Naive thymus-derived CD4-positive, alpha-beta T cell (primary cell): ENCODE measurements at places on chromosomes 1 and 21.

DNA sequence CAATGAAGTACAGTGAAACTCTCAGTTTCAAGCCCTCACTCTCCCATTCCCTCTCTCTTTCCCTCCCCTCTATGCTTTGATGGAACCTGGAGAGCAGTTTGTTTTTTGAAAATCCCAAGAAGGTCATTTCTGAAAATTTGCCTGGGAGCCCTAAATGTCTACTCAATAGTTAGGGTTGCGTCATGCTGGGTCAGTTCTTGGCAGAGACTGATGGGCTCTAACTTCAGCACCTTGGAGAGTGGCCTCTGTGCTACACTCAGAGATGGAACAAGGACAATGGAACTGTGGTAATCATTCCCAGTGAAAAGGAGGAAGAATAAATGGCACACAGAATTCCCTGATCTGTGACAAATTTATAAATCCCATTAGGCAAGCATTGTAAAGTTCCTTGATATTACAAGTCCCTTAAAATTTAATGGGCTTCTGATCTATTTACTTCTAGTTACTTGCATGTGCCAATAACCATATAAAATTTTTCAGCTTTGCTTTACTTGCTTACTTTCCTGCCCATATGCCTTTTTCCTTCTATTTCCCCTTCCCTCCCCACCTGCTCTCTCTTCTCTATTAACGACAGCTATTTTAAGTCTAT lies 182.9 kb upstream of the KCND3 start:
- H3K4me3 ChIP-seq = no peak overlapping the region
- no peaks in the 10 kb centered on the region for H3K4me1 ChIP-seq
- no peak for DNase-seq
- H3K36me3 ChIP-seq = no peaks in the 10 kb centered on the region
- H3K27ac ChIP-seq = no peak overlapping the region

GRCh38 chr1:11458811-11459275 lies 20.1 kb upstream of the DISP3 start:
- H3K27ac ChIP-seq = no peak overlapping the region
- DNase-seq = no peak
- no peaks in the 10 kb centered on the region for H3K27me3 ChIP-seq
- H3K4me1 ChIP-seq = peaks cover 21% of the 10 kb centered on the region
- no peak overlapping the region for H3K4me3 ChIP-seq

DNA sequence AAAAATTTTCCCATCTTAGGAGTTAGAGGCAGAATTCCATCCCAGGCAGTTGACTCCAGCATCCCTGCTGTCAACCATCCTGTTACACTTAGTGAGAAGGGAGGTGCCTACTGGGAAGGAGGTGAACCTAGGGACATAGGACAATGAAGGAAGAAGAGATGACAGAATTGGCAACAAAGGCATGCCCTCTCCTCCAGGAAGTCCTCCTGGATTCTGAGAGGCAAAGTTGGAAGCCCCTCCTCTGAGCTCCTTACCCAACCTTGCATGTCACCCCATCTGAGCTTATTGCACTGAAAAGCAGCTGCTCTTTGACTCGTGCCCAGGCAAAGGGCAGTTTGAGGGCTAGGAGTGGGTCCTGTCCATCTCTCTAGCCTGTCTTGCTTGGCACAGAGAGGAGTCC lies 66.9 kb downstream of the PAX7 start:
- no peaks in the 10 kb centered on the region for H3K36me3 ChIP-seq
- no peak overlapping the region for H3K27ac ChIP-seq
- H3K4me3 ChIP-seq = no peak overlapping the region
- no peak for DNase-seq

DNA sequence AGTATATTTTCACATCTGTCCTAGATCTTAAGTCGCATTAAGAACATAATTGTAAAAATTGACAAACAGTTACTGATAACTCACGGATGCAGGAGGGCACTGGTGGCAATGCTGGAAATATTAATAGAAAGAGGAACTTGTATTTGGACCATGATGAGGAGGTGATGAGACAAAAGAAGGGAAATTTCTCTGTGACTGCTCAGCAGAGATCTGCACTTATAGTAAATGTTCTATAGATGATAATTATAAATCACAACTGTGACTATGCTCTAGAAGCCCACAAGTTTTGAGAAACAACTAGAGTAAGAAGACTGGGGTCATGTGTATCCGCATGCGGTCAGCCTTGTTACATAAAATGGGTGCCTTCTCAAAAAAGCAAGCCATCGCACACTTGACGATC lies 8.7 kb upstream of the DUSP12 start:
- peaks cover 25% of the 10 kb centered on the region for H3K4me1 ChIP-seq
- no peak overlapping the region for H3K4me3 ChIP-seq
- H3K36me3 ChIP-seq = no peaks in the 10 kb centered on the region
- H3K27me3 ChIP-seq = no peaks in the 10 kb centered on the region
- no peak for DNase-seq

DNA sequence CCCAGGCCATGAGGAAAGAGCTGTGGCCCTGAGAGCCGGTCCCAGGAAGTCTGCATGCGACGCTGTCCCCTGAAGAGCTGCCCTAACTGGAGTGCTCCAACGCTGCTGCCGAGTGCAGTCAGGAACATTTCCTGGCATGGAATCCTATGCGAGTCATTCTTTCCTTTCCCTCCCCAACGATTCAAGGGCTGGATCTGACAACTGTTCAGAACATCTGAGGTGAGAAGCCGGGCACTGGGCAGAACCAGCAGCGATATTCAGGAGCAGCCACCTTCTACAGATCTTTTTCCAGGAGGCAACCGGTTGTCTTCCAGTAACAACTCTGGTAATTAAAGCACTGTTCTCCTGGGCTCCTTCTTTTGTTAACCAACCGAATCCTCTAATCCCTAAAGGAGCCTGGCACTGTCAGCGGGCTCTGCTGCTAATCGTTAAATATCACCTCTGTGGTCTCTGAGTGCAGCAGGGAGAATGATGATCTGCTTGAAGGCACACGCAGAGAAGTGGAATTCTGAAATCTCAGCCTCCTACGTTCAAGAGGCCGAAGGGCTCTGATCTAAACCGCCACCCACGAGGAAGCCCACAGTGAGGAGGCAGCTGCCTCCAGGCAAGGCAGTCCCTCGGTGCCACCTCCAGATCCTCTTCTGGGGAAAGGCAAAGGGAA lies 55.8 kb downstream of the SLC45A1 start:
- no peak overlapping the region for H3K4me3 ChIP-seq
- H3K27me3 ChIP-seq = no peaks in the 10 kb centered on the region
- H3K27ac ChIP-seq = no peak overlapping the region
- no peak for DNase-seq
- H3K4me1 ChIP-seq = peaks cover 3% of the 10 kb centered on the region
- H3K36me3 ChIP-seq = no peaks in the 10 kb centered on the region

DNA sequence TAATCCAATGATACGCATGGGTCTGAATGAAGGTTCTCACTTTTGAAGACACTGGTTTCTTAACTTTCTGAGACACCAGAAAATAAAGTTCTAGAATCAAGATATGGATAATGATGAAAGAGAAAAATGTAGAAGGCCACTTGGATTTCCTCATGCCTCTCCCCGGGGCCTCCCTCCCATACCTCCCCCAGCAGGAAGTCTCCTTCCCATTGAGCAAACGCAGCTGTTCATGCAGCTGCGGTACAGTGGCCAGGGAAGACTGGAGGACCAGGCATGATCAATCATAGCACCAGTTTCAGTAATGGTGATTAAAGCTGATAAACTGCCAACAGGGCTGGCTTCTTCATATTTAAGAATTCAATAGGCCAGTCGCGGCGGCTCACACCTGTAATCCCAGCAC lies 10.9 kb upstream of the UBR4 start:
- H3K4me3 ChIP-seq = no peak overlapping the region
- no peaks in the 10 kb centered on the region for H3K4me1 ChIP-seq
- no peaks in the 10 kb centered on the region for H3K27me3 ChIP-seq
- H3K27ac ChIP-seq = no peak overlapping the region
- peaks cover 16% of the 10 kb centered on the region for H3K36me3 ChIP-seq
- DNase-seq = no peak

DNA sequence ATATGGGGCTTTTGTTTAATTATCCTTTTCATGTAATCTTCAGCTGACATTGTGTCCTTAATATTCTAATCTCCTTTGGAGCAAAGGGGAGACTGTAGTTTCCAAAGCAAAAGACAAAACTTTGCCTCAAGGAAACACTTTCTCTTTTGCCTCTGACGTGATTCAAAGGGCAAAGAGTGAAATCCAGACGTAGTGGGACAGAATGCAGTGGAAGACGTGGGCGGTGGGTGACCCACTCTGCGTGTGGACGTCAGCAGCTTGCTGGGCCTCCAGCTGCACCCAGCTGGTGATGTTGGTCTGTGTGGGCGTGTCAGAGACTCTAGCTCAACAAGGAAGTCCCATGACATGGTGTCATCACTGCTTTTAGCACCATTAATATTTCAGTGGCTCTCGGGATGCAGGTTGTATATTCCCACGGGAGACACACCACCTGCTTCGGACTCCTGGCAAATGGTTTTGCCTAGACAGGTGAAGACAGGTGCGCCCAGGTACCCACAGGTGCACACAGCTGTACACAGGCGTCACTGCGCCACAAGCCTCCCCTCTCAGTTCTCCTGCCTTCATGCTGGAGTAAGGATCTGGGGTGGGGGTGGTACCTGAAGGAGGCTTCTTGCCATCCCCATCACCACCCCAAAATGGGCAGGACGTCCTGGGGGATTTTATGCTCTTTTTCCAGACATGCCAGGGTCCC lies 292.1 kb upstream of the VAMP3 start:
- H3K4me3 ChIP-seq = no peak overlapping the region
- no peaks in the 10 kb centered on the region for H3K27me3 ChIP-seq
- no peak for DNase-seq
- no peaks in the 10 kb centered on the region for H3K4me1 ChIP-seq
- no peaks in the 10 kb centered on the region for H3K36me3 ChIP-seq

GRCh38 chr21:38081708-38082107 lies 165.5 kb upstream of the KCNJ6 start:
- no peak overlapping the region for H3K27ac ChIP-seq
- DNase-seq = no peak
- H3K36me3 ChIP-seq = no peaks in the 10 kb centered on the region

DNA sequence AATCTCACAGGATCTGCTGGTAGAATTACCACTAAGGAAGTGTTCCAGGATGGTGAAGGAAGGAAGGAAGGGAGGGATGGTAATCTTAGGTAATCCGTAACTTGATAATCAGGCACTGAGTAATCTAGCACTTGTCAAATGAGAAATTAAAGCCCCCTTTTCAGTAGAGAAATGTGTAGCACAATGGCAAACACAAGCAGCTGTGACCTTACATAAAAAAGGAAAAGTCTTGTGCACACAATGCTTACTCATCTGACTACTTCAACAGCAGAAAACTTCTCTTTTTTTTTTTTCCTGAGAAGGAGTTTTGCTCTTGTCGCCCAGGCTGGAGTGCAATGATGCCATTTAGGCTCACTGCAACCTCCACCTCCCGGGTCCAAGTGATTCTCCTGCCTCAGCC lies 6.1 kb downstream of the NUP210L start:
- no peak overlapping the region for H3K4me3 ChIP-seq
- no peaks in the 10 kb centered on the region for H3K4me1 ChIP-seq
- DNase-seq = no peak

DNA sequence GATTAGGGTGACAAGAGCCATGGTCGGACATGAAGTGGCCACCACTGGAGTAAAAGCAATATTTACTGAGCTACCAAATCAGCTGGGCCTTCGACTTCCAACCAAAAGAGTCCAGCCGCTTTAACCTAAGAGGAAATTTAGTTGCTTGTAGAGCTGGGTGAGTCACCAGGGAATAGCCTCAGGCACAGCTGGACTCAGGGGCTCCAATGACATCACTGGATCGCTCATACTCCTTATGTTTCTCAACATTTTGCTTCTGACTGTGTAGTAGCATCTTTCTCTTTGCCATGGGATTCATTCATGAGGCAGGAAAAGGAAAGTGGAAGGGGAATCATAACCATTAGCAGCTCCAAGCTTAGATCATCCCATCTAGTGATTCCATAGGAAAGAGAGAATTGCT lies 664.4 kb downstream of the MATN1 start:
- H3K27ac ChIP-seq = no peak overlapping the region
- no peak overlapping the region for H3K4me3 ChIP-seq
- no peaks in the 10 kb centered on the region for H3K4me1 ChIP-seq

DNA sequence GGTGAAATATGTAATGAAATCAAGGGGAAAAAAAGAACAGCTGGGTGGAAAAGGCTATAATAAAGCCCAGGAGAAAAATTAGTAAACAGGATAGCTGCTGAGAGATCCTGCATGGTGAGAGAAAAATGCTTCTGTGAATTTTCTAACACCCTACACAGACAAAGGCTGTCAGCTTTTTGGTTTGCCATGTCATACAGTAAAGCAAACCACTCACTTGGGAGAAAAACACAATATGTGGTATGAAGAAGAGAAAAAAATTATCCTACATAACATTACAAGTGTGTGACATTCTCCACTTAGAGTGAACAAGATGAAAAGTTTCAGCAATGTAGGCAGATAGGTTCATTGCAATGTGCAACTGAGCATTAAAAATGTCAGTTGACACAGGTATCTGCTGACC lies 133.6 kb downstream of the PLPPR4 start:
- H3K4me3 ChIP-seq = no peak overlapping the region
- H3K27ac ChIP-seq = no peak overlapping the region
- H3K27me3 ChIP-seq = no peaks in the 10 kb centered on the region
- no peak for DNase-seq
- no peaks in the 10 kb centered on the region for H3K36me3 ChIP-seq
- no peaks in the 10 kb centered on the region for H3K4me1 ChIP-seq

DNA sequence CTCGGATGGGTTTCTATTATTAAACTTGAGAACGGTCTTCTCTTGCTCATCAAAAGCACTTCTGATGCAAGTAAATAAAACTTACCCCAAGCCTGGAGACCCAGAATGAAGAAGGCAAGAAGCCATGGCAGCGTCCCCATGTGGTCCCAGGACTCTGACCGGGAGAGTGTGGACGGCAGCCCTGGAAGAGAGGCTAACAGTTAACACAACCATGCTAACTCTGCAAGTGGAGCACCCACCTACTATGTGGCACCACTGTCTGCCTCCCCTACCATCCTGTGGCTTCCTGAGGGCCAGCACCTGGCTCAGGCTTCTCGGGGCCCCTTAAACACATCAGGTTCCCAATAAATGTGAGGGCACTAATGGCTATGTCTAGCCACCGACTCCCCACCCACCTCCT lies 2.2 kb downstream of the PGLYRP3 start:
- H3K27ac ChIP-seq = no peak overlapping the region
- no peak overlapping the region for H3K4me3 ChIP-seq
- no peaks in the 10 kb centered on the region for H3K36me3 ChIP-seq
- H3K4me1 ChIP-seq = no peaks in the 10 kb centered on the region
- DNase-seq = no peak
- H3K27me3 ChIP-seq = no peaks in the 10 kb centered on the region

DNA sequence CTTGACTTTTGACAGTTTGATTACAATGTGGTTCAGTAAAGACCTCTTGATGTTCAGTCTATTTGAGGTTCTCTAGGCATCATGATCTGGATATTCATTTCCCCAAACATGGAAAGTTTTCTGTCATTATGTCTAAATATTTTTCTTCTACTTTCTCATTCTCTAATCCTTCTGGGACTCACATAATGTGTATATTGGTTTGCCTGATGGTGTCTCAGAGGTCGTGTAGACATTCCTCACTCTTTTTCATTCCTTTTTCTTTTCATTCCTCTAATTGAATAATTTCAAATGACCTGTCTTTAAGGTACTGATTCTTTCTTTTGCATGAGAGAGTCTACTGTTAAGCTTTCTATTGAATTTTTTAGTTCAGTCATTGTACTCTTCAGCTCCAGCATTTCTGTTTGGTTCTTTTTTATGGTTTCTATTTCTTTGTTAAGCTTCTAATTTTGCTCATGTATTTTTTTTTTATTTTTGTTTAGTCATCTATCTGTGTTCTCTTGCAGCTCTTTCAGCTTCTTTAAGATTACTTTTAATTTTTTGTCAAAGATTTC lies 158.4 kb downstream of the GDAP2 start:
- no peak overlapping the region for H3K4me3 ChIP-seq
- no peaks in the 10 kb centered on the region for H3K27me3 ChIP-seq
- H3K27ac ChIP-seq = no peak overlapping the region
- DNase-seq = no peak
- no peaks in the 10 kb centered on the region for H3K36me3 ChIP-seq
